Activated T-helper 1 cell treated with anti-CD3 and anti-CD28 coated beads, Interleukin-12 subunit alpha, Interleukin-12 subunit beta, Interleukin-2, Interleukin-4 antibody, amounts not matched to agents 30 ng/mL and 10 ng/mL and 1 ng/mL, durations not matched to agents 14 hours and 24 hours and 36 hours (primary cell): ENCODE measurements at places on chromosomes 4 and X. TPM values are rescaled to one million over a fixed set of nuclear protein-coding genes. Genes with fewer than 3 reads are reported as not detected.

Gene AR
- not detected in 2 replicates for total RNA-seq

DNA sequence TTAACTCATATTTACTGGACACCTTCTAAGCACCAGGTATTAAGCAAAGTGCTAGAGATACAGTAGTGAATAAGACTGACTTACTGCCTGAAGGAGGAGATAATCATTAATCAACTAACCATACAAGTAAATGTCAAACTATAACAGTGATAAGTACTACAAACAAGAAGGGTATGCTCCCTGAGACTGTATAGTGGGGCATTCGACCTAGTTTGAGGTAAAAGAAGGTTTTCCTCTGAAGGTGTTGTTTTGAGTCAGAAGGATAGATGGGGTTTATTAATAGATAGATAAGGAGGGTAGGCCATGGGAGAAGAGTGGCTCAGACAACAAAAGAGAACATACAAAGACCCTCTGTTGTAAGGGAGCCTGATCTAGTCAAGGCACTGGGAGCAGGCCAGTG is 105.4 kb downstream of the DDIT4L start:
- peaks cover 46% of the 10 kb centered on the region for H3K4me1 ChIP-seq
- no peaks in the 10 kb centered on the region for H3K27me3 ChIP-seq
- DNase-seq = no peak
- H3K27ac ChIP-seq = peak overlapping the region; percentile 49

- no peak overlapping the region for H3K27ac ChIP-seq
- DNase-seq = no peak
- no peak overlapping the region for H3K4me3 ChIP-seq
- H3K4me1 ChIP-seq = peaks cover 5% of the 10 kb centered on the region
- no peaks in the 10 kb centered on the region for H3K36me3 ChIP-seq
Measured at GRCh38 chr4:74377714-74378113, 12.8 kb downstream of the EREG start.

Gene CTAG1A
- not detected in 2 replicates for total RNA-seq

DNA sequence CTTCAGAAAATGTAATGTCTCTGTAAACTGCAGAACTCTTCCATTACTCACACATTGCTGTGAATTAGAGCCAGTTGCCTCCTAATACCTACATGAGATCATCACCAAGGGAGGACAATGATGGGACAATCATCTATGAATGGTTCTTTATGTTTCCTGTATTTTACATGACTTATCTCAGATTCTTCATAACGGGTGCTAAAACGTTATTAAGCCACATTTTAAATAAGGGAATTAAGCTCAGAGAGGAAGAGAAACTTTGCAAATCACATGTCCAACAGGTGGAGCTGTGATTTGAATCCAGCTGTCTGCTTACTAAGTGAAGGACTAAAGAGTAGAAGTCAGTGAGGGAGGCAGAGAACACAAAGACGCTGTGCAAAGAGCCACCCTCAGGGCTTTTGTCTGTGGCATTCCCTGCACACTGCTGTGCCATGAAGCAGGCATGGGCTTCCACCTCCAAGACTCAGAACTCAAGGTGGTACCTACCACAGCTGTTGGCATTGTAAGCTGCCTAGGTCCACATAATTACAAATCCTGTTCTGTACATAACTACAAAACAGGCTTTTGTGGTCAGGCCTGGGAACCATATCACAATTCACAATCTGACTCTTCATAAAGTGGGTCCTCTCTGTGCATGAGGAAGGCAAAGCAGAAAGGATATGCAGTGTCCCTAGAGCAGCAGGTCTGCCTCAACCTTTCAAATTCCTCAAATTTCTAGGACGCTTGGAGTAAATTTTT is 12.8 kb downstream of the TBC1D9 start:
- H3K4me1 ChIP-seq = no peaks in the 10 kb centered on the region
- DNase-seq = no peak
- H3K27me3 ChIP-seq = peaks cover 14% of the 10 kb centered on the region
- no peak overlapping the region for H3K27ac ChIP-seq
- H3K4me3 ChIP-seq = no peak overlapping the region

- no peak overlapping the region for H3K4me3 ChIP-seq
- H3K4me1 ChIP-seq = no peaks in the 10 kb centered on the region
- no peak for DNase-seq
- H3K36me3 ChIP-seq = no peaks in the 10 kb centered on the region
- H3K27ac ChIP-seq = no peak overlapping the region
Measured at GRCh38 chrX:21735038-21735767, 22.7 kb downstream of the SMPX start.

GRCh38 chr4:73429826-73430587 is 6.0 kb upstream of the AFP start:
- H3K27ac ChIP-seq = no peak overlapping the region
- H3K4me1 ChIP-seq = no peaks in the 10 kb centered on the region
- DNase-seq = no peak
- no peaks in the 10 kb centered on the region for H3K36me3 ChIP-seq
- no peak overlapping the region for H3K4me3 ChIP-seq

GRCh38 chr4:6386091-6386490 is 86.3 kb downstream of the PPP2R2C start:
- H3K4me3 ChIP-seq = no peak overlapping the region
- H3K4me1 ChIP-seq = no peaks in the 10 kb centered on the region
- peaks cover 5% of the 10 kb centered on the region for H3K27me3 ChIP-seq
- no peak for DNase-seq

- H3K4me1 ChIP-seq = peaks cover 16% of the 10 kb centered on the region
- peak overlapping the region; percentile 77 for H3K27ac ChIP-seq
- peak overlapping the region; percentile 57 for H3K4me3 ChIP-seq
- no peak for DNase-seq
- no peaks in the 10 kb centered on the region for H3K36me3 ChIP-seq
Measured at GRCh38 chr4:141246243-141246642, 25.5 kb downstream of the ZNF330 start.

Gene HMX1
- not detected in 2 replicates for total RNA-seq

Gene FGFBP1
- not detected in 2 replicates for total RNA-seq

DNA sequence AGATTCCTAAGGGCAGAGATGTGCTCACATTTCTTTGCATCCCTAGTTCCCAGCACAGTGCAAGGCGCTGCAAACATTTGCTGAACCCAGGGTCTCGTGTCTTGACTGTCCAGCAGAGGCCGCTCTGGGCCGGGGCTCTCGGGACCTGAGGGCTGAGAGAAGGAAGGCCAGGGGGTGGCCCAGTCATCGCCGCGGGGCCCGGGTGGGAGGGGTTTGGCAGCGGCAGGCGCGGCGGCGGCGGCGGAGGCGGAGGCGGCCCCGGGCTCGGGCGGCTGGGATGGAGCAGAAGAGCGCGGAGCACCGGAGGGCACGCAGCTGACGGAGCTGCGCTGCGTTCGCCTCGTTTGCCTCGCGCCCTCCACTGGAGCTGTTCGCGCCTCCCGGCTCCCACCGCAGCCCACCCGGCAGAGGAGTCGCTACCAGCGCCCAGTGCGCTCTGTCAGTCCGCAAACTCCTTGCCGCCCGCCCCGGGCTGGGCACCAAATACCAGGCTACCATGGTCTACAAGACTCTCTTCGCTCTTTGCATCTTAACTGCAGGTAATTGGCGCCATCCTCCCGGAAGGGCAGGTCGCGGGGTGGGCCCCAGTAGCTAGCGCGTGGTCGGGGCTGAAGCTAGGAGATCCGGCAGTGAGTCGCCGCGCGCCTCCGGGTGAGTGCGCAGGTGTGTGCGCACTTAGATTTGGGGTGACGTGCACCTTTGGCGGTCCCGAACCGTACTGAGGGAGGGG is at the start of gene PARM1:
PARM1 (plus strand) TSS at position 285 of the 730 bp plus-strand sequence; CDS start at position 497, 212 bp downstream.
- peak; percentile 19 for DNase-seq
- H3K27me3 ChIP-seq = peaks cover 56% of the 10 kb centered on the region
- no peak within 1 kb of the TSS for H3K27ac ChIP-seq
- H3K4me1 ChIP-seq = no peaks in the 10 kb centered on the region
- H3K4me3 ChIP-seq = peak within 1 kb of the TSS; percentile 58

- no peaks in the 10 kb centered on the region for H3K36me3 ChIP-seq
- H3K4me3 ChIP-seq = no peak overlapping the region
- no peak overlapping the region for H3K27ac ChIP-seq
- peaks cover 19% of the 10 kb centered on the region for H3K27me3 ChIP-seq
- H3K4me1 ChIP-seq = no peaks in the 10 kb centered on the region
Measured at GRCh38 chr4:78331965-78332364, 219.6 kb upstream of the ANXA3 start.

GRCh38 chr4:19623866-19624265 is 627.8 kb upstream of the SLIT2 start:
- H3K27me3 ChIP-seq = no peaks in the 10 kb centered on the region
- no peaks in the 10 kb centered on the region for H3K4me1 ChIP-seq
- no peak overlapping the region for H3K27ac ChIP-seq
- no peak for DNase-seq
- no peak overlapping the region for H3K4me3 ChIP-seq

GRCh38 chr4:80840396-80840795 is 190.1 kb upstream of the BMP3 start:
- no peak overlapping the region for H3K4me3 ChIP-seq
- H3K4me1 ChIP-seq = no peaks in the 10 kb centered on the region
- H3K27ac ChIP-seq = no peak overlapping the region
- DNase-seq = no peak

GRCh38 chrX:103793545-103793940 is 16.9 kb downstream of the PLP1 start:
- peaks cover 12% of the 10 kb centered on the region for H3K27me3 ChIP-seq
- DNase-seq = no peak
- no peak overlapping the region for H3K27ac ChIP-seq
- no peak overlapping the region for H3K4me3 ChIP-seq
- no peaks in the 10 kb centered on the region for H3K4me1 ChIP-seq
- no peaks in the 10 kb centered on the region for H3K36me3 ChIP-seq

DNA sequence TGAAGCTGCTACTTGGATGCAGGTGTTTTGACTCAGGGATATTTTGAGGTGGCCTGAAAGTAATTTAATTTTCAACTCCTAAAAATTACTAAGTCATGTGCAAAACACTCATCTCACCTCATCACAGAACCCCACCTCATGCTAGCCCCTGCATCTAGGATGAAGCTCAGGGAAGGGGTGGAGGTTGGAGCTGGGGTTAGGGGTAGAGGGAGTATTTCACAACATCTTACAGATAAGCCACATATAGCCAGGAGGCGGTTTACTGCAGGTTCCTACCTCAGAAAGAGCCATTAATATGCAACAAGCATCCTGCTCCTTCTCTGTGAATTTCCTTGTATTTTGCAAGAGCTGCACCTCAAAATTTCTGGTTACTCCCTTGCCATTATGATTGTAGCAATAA is 70.5 kb upstream of the TSPAN5 start:
- no peak for DNase-seq
- no peaks in the 10 kb centered on the region for H3K27me3 ChIP-seq
- peaks cover 7% of the 10 kb centered on the region for H3K4me1 ChIP-seq
- H3K36me3 ChIP-seq = no peaks in the 10 kb centered on the region
- H3K4me3 ChIP-seq = no peak overlapping the region

Gene ADGRG4
- not detected in 2 replicates for total RNA-seq

GRCh38 chr4:119113033-119113655 is 22.5 kb upstream of the MYOZ2 start:
- no peak for DNase-seq
- H3K27ac ChIP-seq = no peak overlapping the region
- no peak overlapping the region for H3K4me3 ChIP-seq

Gene SMIM10
- 0.86 and 1.1 TPM in 2 replicates for total RNA-seq

Gene WDR17
- total RNA-seq = 1.5 and 1.6 TPM in 2 replicates

Gene SASH3
- 129 and 135 TPM in 2 replicates for total RNA-seq

- DNase-seq = no peak
- H3K36me3 ChIP-seq = no peaks in the 10 kb centered on the region
Measured at GRCh38 chrX:82237328-82237727, 1035.4 kb downstream of the SH3BGRL start.
